AG09309 (cell line): ENCODE measurements at places on chromosomes 4 and X.

GRCh38 chr4:5773271-5773555, 62.2 kb downstream of the EVC start:
- DNase-seq: no peak

DNA sequence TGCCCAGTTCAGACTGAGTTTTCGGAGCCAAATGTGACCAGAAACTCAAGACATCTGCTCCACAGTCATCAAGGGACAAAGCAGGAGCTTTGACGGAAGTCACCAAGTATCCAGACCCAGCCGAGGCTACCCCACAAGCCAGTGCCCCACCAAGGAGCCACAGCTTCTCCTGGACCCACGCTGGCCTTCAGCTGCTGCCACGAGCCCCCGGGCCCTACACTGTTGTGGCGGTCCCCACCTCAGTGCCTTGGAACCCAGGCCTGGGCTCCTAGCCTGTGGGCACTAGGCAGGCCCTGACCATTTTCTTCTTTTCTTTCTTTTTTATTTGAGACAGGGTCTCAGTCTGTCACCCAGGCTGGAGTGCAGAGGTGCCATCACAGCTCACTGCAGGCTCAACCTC, 82.1 kb upstream of the NKX1-1 start:
- no peak for DNase-seq

DNA sequence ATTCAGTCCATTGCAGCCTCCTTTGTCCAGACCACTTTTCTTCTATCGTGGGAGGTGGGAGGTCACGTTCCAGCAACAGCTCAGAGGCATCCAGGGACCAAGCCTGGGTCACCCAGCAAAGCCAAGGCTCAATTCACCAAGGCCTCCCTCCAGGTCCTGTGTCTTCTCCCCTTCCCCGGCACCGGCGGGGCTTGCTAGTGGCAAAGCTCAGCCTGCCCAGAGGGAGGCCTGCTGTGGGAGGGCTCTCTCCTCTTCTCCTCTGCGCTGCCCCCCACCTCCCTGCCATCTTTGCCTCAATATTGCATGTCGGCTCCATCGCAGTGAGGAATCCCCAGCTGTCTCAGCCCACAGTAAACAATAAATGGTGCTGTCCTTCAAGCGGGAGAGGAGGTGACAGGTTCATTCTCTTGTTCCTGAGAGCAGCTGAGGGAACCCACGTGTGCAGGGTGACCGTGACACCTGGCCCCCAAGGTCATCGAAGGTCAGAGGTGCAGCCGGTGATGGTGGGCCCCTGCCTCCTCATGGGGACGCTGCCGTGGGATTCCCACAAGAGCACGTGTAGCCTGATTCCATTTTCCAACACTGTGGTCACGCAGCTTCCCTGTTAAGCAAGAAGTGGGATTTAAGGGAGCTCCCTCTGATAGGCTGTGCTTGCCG, 111.5 kb upstream of the PSAPL1 start:
- no peak for DNase-seq

DNA sequence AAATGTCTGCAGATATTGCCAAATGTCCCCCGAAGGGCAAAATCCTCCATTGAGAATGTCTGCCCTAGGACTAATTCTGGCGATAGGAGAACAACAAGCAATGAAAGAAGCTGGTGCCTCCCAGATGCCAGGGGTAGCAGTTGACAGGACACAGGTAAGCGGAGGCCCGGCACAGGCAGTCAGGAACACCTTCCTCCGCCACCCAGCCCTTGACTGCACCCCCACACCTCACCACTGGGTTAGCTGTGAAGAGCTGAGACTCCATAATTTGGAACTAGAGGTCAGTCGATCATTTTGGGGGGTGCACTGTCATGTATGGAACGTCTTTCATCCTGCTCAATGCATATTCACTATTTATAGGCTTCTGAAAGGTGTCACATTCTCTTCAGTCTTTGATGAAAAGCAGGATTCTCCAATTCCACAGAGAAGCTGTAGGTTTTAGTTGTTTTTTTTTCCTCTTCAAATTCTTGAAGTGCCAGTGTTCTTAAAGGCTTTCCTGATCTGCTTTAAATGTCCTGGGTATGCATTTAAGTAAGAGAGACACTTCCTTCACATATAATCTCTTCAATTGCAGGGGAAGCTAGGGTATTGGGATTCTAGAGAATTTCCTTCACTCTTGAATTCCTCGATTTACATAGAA, 111.6 kb upstream of the ZFP42 start:
- no peak for DNase-seq
